ENCODE measurements at places on chromosomes 13 and 19. TPM values are rescaled to one million over a fixed set of nuclear protein-coding genes. Genes with fewer than 3 reads are reported as not detected.
A peak's percentile ranks its signal among the peaks of the same experiment; 100 is the strongest.

DNA sequence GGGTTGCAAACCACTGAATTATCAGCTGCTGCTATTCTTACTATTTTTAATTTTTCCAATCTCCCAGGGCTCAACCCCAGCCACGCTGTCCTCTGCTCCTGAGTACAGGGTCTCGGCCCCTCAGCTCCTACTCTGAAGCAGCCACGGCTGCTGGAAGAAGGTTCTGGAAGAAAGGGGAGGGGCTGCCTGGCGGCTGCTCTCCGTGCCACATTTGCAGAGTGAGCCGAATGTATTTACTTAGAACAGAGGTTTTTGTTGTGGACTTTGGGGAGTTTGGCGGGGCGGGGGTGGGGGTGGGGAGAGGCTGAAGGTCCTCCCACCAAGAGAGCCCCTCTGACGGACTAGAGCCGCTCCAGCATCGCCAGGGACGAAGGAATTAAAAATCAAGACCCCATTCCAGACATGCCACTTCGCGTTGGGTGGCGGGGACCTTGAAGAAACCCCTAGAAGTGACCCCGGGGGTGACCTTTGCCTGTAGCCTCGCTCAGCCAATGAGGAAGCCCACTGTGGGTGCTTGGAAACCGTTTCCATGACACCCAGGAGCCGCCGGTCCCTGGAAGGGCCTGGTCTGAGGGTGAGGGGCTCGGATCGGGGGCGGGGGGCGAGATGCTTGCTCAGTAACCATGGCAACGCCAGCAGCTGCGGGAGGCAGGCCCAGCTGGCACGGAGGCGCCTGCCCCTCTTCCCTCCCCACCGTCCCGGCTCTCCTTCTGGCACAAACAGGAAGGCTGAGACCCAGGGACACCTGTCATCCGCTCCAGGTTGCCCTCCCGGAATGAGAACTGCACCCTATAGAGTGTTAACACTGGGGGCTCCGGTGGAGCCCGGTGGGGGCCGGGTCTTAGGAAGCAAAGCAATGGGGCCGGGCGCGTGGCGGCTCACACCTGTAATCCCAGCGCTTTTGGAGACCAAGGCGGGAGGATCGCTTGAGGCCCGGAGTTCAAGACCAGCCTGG, 54.2 kb upstream of the PTPRS start:
- DNase-seq, result no peak

GRCh38 chr19:56333506-56333905, 18.9 kb upstream of the ZSCAN5A start:
- DNase-seq, result peak; percentile 60

DNA sequence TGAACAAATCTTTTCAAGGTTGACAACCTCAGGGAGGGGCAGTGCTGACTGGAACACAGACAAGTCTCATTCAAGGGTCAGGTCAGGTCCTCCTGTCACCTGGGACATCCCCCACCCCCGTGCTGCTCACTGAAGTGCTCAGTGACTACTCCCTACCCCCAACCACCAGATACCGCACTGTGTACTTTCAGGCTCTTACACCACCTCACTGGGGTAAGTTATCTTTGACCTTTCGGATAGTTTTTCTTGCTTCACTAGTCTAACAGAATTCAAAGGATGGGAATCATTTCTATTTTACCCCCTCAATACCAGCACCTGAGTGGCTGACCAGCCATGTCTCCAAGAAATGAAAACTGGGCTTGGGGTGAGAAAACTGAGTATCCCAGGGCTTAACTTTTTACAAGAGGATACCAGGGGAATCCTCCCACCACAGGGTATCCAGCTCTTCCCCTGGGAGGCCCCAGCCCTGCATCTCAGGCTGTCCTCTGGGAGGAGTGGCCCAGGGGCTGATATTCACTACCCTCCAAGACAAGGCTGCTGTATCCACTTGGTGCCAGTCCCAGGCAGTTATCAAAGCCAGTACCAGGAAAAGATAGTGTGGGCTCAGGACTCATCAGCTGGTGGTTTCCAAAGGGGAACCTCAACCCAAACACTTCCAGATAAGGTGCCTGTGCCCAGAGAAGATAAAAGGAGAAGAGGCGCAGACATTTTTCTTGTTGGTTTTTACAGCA, 2.1 kb downstream of the ZNF563 start:
- DNase-seq, result no peak

DNA sequence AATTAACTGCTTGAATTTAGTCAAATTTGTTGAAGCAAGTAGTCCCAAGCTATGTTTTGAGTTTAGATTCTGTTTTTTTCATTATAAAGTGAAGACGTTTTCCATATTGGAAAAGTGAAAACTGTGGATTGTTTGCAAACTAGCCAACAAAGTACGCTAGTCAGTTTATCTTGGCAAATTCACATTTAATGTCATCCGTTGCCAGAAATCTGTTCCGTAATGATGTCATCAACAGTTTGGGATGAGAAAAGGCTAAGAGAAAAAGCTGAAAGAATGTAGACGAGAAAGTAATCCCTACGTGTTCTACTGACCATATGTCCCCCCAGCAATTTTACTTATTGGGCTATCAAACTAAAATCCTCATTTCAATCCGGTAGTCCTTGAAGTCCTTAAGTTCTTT, 419.6 kb downstream of the GPC6 start:
- no peak for DNase-seq

- no peak for DNase-seq
Measured at GRCh38 chr13:100124265-100124664, 35.4 kb downstream of the PCCA start.

DNA sequence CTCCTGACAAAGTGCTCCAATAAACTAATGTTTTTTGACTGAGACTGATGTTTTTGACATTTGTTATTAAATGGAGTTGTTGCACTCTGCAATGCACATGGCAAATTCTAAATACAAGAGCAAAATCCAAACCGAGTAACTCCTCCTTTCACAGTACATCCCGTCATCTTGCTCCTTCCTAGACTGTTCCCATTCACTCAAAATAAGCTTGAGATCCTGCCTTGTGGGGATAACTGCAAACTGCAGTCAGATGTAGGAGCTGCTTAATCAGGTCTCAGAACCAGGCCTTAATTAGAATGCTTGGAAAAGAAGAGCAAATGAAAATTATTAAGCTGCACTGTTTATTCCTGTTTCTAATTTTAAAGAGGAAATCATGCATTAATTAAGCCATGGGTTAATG, 134.8 kb upstream of the SPRY2 start:
- no peak for DNase-seq

Gene CCDC70
- not detected for total RNA-seq

All from mucosa of gallbladder (tissue), 1 donor.